AG08396 (cell line): ENCODE measurements at places on chromosomes 5 and 9.

- no peak for DNase-seq
These were observed 1.7 kb downstream of the FCN2 start for GRCh38 chr9:134882204-134882785.

- DNase-seq = no peak
These were observed 23.8 kb downstream of the PLPP1 start for GRCh38 chr5:55511010-55511409.

- DNase-seq = peak; percentile 70
These were observed 188.4 kb downstream of the SNCAIP start for GRCh38 chr5:122500245-122501088.

DNA sequence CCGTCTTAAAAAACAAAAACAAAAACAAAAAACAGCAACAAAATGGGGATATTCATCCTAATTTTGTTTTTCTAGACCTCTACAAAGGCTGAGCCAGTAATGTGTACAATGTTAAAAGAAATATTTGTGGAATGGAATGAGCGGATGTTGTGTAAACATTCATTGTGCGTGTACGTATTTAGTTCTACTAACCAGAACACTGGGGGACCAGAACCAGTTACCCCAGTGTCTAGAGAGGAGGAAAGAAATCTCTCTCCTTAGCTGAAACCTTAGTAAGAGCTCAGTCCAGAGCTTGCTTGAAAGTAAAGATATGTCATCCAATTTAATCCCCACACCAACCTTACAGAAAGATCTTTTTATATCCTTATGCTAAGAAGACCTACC is 106.7 kb upstream of the CPEB4 start:
- peak; percentile 9 for DNase-seq

DNA sequence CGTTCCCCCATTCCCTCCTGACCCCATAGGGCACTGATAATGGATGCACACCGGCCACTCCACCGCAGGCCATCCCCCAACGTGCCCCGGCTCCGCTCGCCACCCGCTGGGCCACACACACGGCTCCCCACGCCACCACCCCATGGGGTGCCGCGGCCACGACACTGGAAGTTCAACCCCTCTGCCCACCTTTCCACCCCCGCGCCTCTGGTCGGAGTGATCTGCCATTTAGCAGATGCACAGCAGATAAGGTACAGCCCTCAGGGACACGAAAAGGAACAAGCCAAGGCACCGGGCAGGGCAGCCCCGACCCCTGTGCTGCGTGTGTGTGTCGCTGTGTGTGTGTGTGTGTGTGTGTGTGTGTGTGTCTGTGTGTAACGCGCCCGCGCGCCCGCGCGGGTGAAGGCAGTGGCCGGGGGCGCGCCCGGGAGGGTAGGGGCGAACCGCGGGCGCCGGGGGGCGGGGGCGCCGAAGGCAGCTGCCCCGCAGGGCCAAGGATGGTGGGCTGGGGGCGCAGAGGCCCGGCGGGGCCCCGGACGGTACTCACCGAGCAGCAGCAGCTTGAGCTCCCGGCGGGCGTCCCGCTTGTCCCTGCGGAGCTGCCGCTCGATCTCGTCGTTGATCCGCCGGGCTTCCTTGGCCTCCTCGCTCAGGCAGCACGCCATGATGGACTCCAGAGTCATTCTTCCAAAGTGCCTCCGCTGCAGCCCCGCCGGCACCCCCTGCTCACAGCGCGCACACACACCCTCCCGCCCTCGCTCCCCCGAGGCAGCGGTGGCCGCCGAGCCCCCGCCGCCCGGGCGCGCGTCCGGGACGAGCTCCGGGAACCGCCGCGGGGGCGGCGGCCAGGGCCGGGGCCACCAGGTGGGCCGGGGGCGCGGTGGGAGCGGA is 813 bp downstream of the GNAQ start:
- peak; percentile 51 for DNase-seq

- DNase-seq = no peak
These were observed 13.2 kb upstream of the TLX3 start for GRCh38 chr5:171295801-171296200.

GRCh38 chr9:70529833-70530232 is 115.4 kb upstream of the KLF9 start:
- DNase-seq = no peak

DNA sequence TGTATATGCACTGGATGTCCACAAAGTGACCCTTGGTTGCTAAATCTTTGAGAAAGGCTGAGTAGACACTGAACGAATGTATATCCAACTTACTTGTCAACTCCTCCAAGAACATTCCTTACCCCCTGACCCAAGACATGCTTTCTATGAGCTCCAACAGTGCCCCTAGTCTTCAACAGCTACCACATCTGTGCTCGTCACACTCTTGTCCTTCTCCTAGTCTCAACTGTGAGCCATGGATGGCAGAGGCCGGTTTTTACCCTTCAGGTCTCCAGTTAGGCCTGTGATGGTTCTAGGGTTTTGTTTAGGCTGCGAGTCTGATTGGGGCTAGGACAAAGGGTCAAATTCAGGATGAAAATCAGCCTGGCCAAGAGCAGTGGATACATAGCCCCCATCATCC is 19.0 kb upstream of the GPX3 start:
- DNase-seq = no peak

DNA sequence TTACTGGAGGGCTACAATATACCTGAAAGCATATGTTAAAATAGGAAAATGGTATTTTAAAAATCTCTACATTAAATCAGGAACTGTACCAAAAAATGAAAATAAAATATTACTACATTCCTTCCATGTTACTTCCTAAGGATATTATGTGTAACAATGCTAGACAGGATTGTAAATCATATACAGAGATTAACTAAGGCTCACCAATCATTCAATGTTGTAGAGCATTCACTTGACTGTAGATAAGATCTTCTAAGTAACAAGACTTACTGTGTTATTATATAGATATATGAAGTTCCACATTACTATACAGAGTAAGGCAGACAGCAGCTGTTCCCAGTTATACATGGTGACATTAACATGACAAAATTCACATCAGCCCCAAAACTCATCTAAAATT is 1919.1 kb upstream of the CDH9 start:
- DNase-seq = no peak

- DNase-seq = peak; percentile 18
These were observed 151.6 kb upstream of the MEF2C start for GRCh38 chr5:89034588-89034987.

- peak; percentile 41 for DNase-seq
These were observed 19.6 kb upstream of the GLRX start for GRCh38 chr5:95841914-95842812.

GRCh38 chr9:131402738-131403492 is 9.0 kb downstream of the PRRC2B start:
- peak; percentile 85 for DNase-seq

GRCh38 chr5:110957934-110958333 is 113.6 kb upstream of the TSLP start:
- DNase-seq = peak; percentile 25

- no peak for DNase-seq
These were observed 22.3 kb downstream of the ATPSCKMT start for GRCh38 chr5:10227379-10227778.

GRCh38 chr5:149796030-149796429 is 65.9 kb downstream of the PPARGC1B start:
- no peak for DNase-seq

GRCh38 chr5:121533814-121534213 is 317.9 kb upstream of the FTMT start:
- no peak for DNase-seq

GRCh38 chr5:166063261-166063660 is 2228.2 kb upstream of the WWC1 start:
- DNase-seq = no peak

GRCh38 chr5:1019001-1019905 is 10.7 kb downstream of the NKD2 start:
- DNase-seq = no peak

- DNase-seq = no peak
These were observed 234.7 kb downstream of the SLF1 start for GRCh38 chr5:94853120-94853519.

DNA sequence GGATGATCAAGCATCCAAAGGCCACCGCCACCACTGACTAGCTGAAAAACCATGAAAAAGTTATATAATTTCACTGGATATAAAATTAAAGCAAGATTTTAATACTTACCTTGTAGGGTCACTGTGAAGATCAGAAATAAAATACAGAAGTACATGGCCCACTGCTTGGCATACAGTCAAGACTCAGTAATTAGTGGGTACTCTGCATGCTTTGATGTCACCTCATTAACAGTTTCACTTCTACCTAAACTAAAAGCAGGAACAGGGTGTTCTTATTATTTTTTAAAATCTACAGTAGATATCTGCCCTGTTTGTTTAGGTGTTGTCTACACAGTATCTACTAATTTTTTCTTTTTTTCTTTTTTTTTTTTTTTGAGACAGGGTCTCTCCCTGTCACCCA is 66.4 kb downstream of the NFIB start:
- no peak for DNase-seq

GRCh38 chr5:151772029-151772845 is 483 bp downstream of the G3BP1 start:
- DNase-seq = peak; percentile 25

- DNase-seq = no peak
These were observed 107.7 kb upstream of the CDKN2B start for GRCh38 chr9:22116758-22117157.

GRCh38 chr5:9594913-9595312 is 35.2 kb downstream of the TAS2R1 start:
- no peak for DNase-seq

- DNase-seq = no peak
These were observed 229.5 kb upstream of the NMUR2 start for GRCh38 chr5:152634586-152634985.

DNA sequence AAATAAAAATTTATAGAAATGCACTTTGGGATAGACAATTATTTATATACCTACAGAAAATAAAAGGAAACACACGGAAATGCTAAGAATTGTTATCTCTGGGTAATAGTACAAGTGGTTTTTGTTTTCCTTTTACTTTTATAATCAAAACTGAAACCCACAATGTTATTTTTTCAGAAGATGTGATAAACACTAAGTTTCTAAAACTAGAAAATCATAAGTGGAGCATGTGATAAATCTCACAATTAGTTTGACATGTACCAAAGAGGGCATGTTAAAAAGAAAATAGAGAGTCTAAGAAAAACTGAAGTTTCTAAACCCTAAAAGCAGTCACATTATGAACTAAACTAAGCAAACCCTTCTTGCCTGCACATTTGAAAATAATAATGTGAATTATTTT is 61.1 kb downstream of the OXCT1 start:
- no peak for DNase-seq

GRCh38 chr9:109894921-109895758 is 115.1 kb downstream of the PALM2AKAP2 start:
- DNase-seq = no peak

GRCh38 chr9:125549891-125550885 is 156.8 kb downstream of the MAPKAP1 start:
- no peak for DNase-seq

- no peak for DNase-seq
These were observed 150.2 kb upstream of the PHYKPL start for GRCh38 chr5:178382754-178383164.

DNA sequence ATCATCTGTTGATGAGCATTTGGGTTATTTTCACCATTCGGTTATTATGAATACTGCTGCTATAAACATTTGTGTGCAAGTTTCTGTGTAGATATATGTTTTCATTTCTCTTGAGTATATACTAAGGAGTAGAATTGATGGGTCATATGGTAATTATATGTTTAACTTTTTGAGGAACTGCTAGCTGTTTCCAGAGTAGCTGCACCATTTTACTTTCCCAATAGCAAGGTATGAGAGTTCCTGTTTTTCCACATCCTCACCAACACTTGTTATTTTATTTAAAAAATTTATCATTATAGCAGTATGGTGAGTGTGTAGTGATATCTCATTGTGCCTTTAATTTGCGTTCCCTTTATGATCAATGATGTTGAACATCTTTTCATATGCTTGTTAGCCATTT is 29.2 kb downstream of the CD14 start:
- DNase-seq = no peak

DNA sequence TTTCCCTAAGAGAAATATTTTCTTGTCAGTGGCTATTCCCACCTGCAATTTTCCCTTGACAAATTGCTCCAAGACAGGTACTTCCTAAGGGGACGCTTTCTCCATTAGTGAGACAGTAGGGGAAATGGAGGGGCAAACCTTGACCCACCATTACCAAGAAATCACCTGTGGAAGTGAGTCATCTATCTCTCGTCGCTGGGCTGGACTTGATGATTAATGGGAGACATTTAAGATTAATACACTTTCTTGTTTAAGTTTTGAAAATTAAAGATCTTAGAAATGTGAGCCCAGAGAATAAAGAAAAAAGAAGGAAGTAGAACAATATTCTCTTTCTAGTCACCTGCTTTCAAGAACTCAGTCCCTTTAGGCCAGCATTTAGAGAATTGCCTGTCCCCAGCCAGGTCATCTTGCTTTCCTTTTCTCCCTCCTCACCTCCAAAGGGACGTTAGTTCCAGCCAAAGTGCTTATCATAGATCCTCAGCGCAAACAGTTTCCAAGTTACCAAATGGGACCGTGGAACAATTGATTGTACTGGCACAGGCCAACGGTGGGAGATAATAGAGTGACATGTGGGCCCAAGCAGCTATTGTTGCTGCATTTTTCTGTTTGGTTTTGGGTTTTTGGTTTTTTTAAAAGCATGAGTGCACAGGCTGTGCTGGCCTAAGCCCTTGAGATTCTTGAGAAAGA is 284.4 kb downstream of the ENC1 start:
- DNase-seq = no peak

DNA sequence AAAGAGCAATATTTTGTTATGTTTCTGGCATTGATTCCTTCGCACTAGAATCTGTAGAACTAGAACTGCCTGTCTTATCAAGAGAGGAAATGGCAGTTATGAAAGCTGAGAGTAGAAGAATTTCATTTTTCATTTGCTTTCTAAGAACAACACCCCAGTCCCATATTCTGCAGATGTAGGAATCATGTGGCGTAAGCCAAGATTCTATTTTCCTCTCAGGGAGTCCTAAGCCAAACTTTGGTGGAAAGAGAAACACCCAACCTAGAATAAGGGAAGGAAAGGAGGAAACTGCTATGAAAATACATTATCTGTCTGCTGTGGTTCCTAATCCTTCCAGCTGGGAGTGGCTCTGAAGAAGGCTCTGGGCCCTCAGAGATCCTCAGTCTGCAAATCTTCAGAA is 1176.9 kb upstream of the C9orf72 start:
- no peak for DNase-seq

- no peak for DNase-seq
These were observed 31.3 kb downstream of the ANKRA2 start for GRCh38 chr5:73534011-73534644.

GRCh38 chr5:31617867-31618266 is 21.1 kb upstream of the PDZD2 start:
- no peak for DNase-seq

DNA sequence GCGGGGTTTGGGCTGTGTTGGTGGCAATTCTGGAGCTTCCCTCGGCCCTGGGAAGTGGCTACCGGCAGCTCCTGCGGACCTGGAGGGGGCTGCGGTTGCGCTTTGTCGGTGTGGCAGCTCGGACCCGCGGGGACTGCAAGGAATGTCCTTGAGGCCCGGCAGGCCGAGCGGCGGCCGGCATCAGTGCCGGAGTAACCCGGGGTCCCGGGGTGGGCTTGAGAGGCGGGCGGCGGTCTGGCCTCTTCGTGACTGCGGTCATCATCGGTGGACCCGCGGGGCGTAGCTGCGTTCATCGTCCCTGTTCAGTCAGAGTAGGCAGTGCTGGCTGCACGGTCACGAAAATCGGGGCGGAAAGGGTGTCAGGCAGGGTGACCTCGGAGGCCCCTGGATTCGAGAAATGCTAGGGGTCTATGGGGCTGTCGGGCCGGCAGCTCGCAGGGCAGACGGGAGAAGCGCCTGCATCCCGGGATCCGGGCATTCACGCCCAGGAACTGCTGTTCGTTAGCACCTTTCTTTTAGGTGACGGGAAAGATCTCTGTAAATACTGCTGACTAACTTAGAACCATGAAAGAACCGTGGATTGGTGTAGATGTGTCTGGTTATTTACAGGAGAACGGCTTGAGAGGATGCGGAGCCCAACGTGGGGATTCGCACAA is 474 bp downstream of the HMGCR start:
- DNase-seq = no peak
